ENCODE measurements at places on chromosomes 3 and 15.

DNA sequence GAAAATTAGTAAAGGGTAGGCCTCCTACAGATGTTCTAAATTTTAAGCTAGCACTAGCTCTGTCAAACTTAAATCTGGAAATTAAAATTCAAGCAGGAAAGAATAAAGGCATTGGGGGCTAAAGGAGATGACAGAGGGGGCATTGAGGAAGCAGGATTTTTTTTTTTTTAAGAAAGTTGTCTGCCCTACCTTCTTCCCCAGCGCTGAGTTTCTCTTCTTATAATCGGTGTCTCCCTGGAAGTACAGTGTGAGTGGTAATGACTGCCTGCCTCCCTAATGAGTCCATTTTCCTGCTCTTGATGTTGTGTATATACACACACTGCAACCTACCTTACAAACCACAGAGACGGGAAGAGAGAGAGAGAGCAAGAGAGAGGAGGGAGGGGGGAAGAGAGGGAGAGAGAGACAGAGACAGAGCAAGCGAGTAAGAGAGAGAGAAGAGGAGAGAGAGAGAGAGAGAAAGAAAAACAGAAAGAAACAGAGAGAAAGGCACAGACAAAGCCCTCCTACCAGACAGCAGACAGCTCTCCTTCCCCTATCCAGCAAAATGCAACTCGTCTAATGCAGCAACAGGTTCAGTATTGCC, 47.0 kb downstream of the ZBTB20 start:
- no peak for DNase-seq

- DNase-seq, result no peak
Measured at GRCh38 chr3:140585828-140586227, 92.0 kb upstream of the TRIM42 start.

DNA sequence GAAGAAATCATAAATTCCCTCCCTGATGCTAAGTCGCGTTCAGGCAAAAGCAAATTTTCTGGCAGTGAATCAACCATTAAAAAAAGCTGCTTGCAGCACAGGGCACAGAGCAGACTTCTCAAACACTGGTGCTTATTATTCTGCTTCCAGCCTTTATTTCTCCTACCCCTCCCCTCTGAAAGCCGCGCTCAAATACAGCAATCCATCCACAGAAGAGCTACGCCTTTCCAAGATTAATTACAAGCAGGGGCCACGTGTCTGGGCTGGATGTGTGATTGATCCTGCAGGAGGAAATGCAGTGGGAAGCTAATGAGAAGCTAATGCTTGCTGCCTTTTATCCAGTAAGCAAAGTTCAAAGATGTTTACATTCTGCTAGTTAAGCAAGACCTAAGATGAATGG, 134.9 kb upstream of the TOPAZ1 start:
- DNase-seq, result no peak

DNA sequence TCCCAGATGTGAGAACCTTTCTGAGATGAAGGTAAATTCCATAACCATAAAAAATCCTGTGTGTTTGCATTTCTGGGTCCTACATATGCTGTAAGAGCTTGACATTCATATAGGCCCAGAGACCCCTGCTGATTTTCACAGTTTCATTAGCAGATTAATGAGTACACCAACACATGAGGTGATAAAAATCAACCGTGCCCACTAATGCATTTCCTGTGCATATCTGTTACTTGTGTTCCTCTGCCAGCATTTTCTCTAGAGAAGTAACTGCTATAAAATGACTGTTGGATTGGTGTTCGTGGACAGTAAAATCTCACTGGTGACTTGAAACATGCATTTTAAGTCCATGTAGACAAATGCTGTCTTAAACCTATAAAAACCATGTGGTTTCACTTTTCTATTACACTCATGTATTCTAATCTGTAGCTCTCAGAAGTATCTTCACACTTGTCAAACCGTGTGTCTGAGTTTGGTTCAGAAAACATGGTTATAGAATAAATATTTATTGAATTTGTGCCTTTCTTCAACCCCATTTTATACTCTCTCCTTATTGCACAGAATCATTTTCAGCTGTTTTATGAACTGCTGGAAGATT, 14.6 kb downstream of the MAP2K5 start:
- DNase-seq, result no peak

GRCh38 chr3:22982981-22983587, 220.0 kb upstream of the UBE2E2 start:
- no peak for DNase-seq

GRCh38 chr15:41789236-41789635, 15.0 kb downstream of the MAPKBP1 start:
- DNase-seq, result no peak

- no peak for DNase-seq
Measured at GRCh38 chr3:156429125-156429524, 125.8 kb downstream of the SSR3 start.

DNA sequence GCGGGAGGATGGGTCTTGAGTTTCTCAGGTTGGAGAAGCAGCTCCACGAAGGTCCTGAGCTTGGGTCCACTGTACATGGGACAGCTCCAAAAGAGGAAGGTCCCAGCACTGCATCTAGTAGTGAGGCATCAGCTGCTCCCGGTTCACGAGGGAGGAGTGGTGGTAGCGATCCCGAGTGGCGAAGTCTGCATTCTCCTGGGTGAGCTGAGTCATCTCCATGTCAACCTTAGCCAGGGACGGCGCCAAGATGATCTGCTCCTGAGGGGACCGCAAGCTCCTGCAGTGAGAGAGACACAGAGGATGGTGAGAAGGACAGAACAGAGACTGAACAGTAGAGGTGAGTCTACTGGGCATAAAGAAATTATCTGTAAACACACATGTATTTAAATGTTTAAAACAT, 28.0 kb upstream of the HEG1 start:
- no peak for DNase-seq

DNA sequence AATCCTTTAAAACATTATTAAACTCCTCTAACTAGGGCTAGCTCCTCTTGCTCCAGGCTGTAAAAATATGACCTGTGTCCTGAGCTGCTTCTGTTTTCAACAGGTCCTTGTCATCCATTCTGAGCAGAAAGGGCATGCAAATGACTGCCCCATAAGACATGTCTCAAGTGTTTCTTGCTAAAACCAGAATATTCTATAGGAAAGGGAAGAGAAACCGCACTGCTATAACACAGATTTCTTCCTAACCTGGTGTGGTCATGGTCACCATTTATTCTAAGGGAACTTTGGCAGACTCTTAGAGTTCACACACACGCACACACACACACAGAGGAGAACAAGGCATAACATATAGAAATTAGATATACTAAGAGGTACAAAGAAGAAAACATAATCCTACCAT, 34.2 kb upstream of the B3GNT5 start:
- no peak for DNase-seq

GRCh38 chr3:33093847-33094246, 3.1 kb downstream of the GLB1 start:
- DNase-seq, result no peak

All from NCI-H2171 (cell line).